Neural crest cell (in vitro differentiated cells): ENCODE measurements at places on chromosomes 16 and 17.

DNA sequence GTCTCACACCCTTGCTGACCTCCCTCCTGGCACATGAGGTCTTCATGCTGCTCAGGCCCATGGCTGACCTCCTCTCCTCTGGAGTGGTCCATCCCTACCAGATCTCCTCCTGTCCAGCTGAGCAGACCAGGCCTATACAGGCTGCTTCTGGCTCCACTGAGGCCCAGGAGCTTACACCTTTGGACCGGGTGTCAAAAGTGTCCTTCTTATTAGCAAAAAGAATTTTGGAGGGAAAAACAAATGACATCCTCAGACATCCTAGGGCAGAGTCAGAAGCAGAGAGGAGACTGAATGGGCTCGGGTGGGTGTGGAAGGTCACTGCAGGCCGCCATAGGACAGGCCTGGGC lies 38.1 kb downstream of the WSB1 start:
- no peak for DNase-seq

DNA sequence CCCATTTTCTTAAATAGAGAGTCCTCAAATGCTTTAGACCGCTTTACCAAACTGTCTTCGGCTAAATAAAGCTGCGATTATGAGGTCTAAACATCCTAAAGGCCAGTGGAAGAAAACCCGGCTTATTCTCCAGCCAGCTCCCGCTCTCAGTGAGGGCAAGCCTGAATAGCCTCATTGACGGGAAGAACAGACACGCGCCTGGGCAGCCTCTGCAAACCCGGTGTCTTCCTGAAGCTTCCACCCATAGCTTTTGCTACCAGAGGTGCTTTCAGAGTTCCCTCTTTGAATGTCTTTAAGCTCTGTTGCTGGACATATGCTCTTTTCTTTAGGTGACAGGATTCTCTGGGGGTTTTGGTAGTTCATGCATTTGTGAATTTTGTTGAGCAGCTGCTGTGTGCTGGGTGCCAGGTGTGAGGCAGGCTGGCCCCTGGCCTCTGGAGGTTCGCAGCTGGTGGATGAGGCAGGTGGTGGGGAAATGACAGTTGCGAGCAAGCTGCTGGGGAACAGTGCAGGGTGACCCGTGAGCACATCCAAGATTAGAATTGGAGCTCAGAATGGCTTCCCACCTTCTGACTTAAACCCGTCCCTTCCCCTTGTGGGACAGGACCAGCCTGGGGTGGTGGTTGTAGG lies 44.7 kb downstream of the CRISPLD2 start:
- no peak for DNase-seq

GRCh38 chr17:74877592-74878548 lies 5.1 kb upstream of the FDXR start:
- no peak for DNase-seq

GRCh38 chr16:3038256-3038655 lies 1.5 kb upstream of the BICDL2 start:
- no peak for DNase-seq

GRCh38 chr17:7380321-7380720 lies 568 bp upstream of the TNK1 start:
- no peak for DNase-seq

GRCh38 chr17:63931981-63932561 lies at the start of gene CD79B:
CD79B (minus strand) TSS chr17:63932331; CDS start chr17:63932261, 70 bp downstream.
- no peak for DNase-seq

GRCh38 chr16:87780385-87780989 lies 14.7 kb upstream of the KLHDC4 start:
- DNase-seq, result no peak

GRCh38 chr16:2979669-2980226 lies 498 bp downstream of the PKMYT1 start:
- no peak for DNase-seq

GRCh38 chr17:5772720-5773119 lies 188.4 kb upstream of the NLRP1 start:
- no peak for DNase-seq

GRCh38 chr17:10814075-10814474 lies 10.2 kb upstream of the TMEM238L start:
- DNase-seq, result no peak

DNA sequence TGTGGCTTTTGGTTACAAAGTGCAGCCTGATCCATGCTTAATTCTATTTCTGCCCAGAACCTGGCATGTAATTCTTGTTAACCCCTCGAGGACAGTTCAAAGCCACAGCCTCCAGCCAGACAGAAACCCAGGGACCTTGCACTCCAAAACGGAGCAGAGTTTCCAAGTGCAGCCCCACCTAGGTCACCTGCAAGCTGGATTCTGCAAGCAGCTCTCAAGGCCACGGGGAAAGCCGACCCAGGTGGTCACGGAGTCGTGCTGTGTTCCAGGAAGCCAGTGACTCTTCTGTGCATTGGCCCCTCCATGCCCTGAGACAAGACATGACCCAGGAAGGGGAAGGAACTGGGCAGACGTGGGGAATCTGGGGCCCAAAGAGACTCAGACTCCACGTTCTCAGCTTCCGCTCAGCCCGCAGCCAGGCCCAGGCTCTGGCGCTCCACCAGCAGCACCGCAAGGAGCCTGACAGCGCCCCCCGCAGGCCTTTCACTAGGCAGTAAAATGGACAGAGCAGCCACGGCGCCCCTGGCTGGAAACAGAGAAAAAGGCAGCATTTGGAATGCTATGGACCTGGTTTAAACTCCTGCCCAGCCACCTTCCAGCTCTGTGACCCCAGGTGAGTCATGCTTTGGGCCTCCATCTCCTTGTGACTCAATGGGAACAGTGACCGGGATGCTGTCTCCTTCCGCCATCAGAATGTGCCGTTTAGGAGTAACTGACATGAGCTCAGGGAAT lies 27.3 kb upstream of the GSG1L start:
- DNase-seq, result no peak

DNA sequence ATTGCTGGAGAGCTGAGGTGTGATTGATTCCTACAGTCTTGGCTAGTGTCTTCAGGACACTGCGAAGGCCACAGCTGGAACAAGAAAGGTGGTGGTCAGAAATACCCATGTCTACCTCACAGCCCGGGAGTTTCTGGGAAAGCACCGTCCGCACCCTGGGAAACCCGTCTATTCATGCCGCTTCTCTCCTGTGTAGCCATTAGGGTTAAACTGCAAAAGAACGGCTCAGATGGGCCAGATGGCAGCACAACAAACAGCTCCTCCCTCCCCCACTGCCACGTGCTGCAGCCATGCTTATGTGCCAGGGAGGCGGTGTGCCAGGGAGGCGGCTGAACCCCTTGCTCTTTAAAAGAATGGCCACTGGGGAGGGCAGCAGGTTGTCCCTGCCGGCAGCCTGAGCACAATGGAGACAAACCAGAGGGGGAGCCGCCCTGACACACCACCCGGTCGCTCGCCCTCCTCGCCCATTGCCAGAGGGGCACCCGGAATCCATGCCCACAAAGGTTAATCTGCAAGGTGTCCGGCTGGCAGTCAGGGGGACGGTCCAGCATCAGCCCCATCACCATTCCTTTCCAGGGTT lies 65.2 kb downstream of the CYTH1 start:
- peak; percentile 8 for DNase-seq

DNA sequence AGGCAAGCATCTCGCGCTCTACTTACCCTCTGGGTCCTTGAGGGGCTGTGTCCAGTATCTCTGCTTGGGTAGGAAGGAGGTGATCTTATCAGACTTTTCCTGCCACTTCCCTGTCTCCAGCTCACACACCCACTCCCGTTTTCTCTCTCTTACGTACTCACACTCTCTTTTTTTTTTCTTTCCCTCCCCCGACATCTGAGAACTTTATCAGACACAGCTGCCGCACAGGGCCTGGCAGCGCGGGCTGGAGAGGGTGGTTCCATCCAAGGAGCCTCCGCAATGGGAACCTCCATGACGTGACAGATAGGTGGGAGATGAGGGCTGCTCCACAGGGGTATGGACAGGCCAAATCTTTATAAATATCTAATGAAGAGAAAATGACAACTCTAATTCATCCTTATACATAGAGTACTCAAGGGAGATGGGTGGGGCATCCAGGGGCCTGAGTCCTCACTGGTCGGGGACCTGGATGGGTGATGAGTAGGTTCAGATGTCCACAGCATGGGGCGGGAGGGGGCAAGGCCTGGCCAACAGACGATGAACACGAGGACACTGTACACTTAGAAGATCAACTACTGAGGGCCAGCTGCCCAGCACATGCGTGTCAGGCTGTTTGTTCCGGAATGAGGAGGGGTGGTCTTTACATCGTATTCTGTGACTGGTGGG lies 23.3 kb downstream of the MINK1 start:
- no peak for DNase-seq

DNA sequence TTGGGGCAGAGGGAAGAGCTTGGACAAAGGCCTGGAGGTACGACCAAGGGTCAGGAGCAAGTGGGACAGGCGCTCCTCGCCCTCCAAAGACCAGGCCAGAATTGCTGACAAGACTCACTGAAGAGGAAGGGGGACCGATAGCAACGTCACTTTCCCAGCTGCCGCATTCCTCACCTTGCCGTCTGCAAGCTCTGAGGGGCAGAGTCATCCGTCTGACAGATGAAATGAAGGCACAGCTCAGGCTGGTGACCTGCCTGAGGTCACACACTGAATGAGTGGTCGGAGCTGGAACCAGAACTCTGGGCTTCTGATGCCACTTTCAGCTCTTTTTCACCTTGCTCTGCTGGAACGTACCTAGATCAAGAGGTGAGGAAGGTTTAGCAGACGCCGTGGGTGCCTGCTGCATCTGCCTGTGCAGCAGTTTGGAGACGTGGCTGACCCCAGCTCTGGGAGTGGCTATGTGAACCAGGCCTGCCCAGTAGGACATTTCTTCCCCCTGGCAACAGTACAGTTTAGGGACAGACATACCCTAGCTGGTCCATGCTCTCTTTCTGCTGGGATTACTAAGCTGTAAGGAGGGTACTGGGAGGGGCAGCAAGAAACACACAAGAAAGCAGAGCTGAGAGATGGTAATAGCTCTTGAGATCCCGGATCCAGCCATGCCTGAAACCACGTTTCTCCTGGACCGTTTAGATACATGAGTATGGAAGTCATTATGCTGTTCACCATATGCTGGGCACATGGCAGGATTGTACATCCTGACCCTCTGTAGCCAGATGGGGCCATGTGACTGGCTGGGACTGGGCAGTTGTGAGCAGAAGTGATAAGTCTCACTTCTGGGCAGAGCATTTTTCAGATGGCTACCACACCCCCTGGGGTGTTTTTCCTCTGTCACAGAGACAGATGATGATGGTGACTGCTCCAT lies 50.9 kb downstream of the IL21R start:
- no peak for DNase-seq

DNA sequence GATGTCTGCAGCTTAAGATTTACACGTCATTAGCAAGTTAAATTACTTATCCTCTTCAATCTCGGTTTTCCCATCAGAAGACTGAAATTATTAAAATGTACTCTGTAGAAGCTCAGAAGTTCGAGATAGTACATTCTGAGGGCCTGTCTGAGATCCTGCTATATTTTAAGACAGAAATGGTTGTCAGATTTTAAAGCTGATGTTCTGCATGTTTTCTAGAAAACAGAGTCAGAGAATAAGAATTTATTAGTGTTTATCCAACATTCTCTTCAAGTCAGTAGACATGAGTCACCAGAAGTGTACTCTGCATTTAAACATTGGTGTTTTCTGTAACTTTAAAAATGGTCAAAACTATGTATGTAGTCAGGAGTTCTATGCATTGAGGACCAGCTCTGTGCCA lies 155.2 kb upstream of the MYOCD start:
- no peak for DNase-seq

GRCh38 chr17:41140360-41141131 lies at the start of gene KRTAP4-6:
KRTAP4-6 (minus strand) TSS chr17:41140544; CDS start chr17:41140487, 57 bp downstream.
- DNase-seq, result no peak

GRCh38 chr17:79555543-79555942 lies 55.3 kb downstream of the RBFOX3 start:
- no peak for DNase-seq

- no peak for DNase-seq
Observed at GRCh38 chr17:50072130-50072529, 16.2 kb downstream of the ITGA3 start.

GRCh38 chr16:2846511-2847310 lies 11.3 kb downstream of the PRSS22 start:
- DNase-seq, result no peak

- DNase-seq, result no peak
Observed at GRCh38 chr16:22929461-22929860, 115.5 kb downstream of the HS3ST2 start.

DNA sequence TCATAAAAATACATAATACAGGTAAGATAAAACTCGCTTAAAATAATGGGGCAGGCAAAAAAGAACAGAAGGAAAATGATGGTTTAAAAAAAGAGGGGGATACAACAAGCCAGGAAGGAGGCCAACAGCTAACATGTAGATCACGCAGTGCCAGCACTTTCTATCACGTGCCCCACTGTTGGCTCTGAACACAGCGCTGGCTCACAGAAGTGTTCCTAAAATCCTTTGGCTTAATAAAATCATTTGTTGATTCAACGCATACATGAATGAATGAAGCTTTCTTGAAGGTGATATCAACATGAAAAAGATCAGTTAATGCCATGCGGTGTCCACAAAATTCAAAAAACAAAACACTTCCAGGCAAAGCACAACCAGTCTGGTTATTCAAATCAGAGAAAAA lies 8.5 kb downstream of the ITGAE start:
- no peak for DNase-seq

DNA sequence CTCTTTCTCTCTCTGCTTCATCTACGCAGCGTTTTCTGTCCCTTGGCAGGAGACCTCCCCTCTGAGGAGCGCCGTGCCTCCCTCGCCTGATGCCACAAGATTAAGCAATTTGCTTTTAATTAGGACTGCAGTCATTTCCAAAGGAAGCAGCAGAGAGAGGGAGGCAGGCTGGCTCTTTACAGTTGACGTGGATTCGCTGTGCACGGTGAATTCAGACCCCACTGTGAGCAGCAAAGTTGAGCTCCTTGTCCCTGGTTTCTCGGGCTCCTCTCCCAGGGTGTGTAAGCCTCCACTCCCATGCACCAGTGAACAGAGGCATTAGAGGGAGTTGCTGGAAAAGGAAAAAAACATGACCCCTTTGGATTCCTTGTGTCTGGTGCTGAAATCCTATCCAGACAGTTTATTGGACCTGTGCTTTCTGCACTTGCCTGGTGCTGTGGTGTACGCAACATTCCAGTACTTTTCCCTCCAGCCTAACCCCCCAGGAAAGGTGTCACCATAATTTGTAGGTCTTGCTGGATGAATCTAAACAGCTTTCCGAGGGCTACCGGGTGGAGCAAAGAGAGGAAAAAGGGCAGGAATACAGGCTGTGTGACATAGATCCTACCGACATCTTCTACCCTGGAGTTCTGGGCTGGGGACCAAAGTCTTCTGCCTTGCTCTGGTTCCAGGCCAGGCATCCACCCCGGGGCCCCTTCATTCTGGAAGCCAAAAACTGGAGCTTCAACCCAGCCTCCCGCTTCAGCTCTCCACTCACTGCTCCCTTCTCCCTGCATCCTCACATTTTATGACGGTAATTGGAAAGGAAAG lies 171.0 kb downstream of the MAF start:
- DNase-seq, result no peak

GRCh38 chr17:35449371-35449931 lies 885 bp upstream of the SLFN13 start:
- no peak for DNase-seq

- DNase-seq, result no peak
Observed at GRCh38 chr16:1828645-1829410, 1.8 kb downstream of the FAHD1 start.
